ENCODE measurements at places on chromosomes 16 and 17.
A peak's percentile ranks its signal among the peaks of the same experiment; 100 is the strongest.

GRCh38 chr17:77819497-77819896 is 139.0 kb upstream of the TNRC6C start:
- DNase-seq, result no peak

- peak; percentile 89 for DNase-seq
Measured at GRCh38 chr17:45149037-45149668, 878 bp downstream of the HEXIM1 start.

- no peak for DNase-seq
Measured at GRCh38 chr17:79926142-79926604, 86.9 kb upstream of the CBX4 start.

DNA sequence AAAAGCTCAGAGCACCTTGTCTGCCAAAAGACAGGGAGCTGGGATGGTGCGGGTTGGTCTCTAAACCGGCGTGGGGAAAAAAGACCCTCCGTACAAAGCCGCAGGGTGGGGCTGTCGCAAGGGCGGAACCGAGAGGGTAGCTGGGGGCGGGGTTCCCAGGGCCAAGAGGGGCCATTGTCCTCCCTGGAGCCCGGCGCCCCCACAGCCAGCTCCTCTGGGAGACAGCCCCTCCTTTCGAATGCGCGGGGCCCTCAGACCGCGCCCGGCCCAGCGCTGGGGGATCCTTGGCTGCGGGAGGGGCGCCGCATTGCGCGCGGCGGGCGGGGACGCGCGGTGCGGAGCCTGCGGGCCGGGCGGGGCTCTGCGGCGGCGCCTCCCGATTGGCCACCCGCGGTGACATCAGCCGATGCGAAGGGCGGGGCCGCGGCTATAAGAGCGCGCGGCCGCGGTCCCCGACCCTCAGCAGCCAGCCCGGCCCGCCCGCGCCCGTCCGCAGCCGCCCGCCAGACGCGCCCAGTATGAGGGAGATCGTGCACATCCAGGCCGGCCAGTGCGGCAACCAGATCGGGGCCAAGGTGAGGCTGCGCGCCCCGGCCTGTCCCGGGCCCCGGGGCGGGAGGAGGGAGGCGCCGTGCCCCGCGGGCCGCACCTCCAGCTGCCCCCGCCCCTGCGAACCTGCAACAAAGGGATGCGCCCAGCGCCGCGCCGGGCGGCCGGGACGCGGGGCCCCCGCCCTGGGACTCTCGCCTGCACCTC is at the start of gene TUBB3:
Gene TUBB3 (plus strand): TSS at position 459 of the 756 bp plus-strand sequence. CDS start 60 bp downstream, at position 519.
- DNase-seq, result peak; percentile 97

DNA sequence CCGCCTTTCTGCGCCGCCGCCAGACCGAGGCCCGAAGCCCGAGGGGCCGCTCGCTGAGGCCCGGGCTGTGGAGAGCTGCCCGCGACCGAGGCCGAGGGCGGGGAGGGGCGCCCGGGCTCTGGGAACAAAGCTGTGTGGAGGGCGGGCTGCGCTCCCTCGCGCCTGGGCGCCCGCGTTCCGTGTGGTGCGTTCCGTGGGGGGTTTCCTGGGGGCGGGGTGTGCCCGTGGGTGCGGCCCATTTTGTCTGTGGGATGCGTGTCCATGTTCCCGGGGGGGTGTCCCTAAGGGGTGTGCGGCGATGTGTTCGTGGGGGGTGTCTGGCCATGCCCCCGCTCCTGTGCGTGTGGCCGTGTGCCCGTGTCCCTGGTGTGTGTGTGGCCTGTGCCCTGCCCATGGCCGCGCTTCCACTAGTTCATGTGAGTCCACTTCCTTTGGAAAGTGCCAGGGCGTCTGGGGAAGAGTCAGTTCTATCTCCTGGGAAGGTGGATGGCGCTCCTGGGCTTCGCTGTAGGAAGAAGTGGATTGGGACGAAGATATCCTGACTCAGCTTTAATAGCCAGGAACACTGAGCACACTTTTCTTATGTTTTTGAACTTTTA is 520 bp downstream of the JPT2 start:
- no peak for DNase-seq

DNA sequence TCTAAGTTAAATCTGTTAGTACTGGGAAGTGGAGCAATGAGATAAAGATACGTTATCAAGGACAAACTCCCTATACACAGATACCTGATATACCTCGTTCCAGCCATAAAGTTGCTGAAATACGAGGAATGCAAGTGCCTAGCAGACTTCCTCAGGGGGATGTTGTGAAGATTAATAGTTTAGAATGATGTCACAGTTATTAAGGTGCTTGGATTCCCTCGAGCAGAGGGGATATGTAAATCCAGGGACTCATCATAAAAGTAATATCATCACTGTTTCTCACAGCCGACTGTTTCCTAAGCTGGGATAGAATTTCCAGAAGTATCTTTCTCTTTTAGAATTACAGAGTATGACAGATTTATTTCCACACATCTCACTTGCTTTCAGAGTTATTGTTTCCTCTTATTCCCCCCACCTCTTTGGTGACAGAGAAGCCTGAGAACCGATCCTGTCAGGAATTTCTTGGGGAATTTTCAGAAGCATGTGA is 28.4 kb upstream of the ZFHX3 start:
- DNase-seq, result no peak

- DNase-seq, result no peak
Measured at GRCh38 chr17:14101976-14102375, 32.7 kb downstream of the COX10 start.

DNA sequence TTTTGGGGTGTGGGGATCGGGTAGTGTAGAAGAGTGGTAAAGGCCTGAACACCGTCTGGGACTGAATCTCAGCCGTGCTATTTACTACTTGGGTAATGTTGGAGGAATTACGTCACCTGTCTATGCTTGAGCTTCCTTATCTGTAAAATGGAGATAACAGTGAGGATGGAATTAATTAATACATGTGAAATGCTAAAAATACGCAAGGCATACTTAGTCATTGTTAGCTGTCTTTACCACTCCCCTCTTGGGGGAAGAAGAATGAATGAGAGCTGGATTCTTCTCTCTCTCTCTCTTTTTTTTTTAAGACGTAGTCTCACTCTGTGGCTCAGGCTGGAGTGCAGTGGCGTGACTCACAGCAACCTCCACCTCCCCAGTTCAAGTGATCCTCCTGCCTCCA is 41.1 kb upstream of the TANGO6 start:
- DNase-seq, result no peak

DNA sequence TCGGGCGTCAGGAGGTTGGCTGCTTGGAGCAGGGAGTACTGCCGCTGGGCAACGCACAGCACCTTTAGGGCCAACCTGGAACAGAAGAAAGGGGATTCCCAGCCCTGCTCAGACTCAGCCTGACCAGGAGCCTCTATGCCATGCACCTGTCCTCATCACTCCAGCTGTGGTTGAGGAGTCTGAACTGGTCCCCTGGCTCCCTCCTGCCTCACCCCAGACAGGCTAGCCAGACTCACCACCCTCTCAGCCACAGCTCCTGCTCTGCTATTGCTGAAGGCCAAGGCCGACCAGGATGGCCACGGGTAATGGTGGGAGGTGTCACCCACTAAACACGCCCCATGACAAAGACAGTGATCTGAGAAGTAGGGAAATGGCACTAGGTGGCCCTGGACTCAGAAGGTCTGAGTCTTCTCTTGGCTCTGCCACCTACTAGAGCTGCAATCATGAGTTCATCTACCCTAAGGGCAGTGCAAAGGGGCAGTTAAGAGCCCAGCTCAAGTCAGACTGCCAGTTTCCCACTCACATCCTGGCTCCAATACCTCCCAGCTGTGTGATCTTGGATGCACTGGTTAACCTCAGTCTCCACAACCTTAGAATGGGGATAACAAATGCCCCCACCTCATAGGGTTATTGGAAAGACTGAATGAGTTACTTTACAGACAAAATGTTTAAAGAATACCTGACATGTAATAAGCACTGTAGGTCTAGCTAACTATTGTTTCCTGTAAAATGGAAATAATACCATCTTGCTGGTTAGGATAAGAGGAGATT is 13.8 kb upstream of the GFAP start:
- DNase-seq, result no peak

GRCh38 chr16:84989749-84990620 is 21.4 kb downstream of the ZDHHC7 start:
- DNase-seq, result no peak

DNA sequence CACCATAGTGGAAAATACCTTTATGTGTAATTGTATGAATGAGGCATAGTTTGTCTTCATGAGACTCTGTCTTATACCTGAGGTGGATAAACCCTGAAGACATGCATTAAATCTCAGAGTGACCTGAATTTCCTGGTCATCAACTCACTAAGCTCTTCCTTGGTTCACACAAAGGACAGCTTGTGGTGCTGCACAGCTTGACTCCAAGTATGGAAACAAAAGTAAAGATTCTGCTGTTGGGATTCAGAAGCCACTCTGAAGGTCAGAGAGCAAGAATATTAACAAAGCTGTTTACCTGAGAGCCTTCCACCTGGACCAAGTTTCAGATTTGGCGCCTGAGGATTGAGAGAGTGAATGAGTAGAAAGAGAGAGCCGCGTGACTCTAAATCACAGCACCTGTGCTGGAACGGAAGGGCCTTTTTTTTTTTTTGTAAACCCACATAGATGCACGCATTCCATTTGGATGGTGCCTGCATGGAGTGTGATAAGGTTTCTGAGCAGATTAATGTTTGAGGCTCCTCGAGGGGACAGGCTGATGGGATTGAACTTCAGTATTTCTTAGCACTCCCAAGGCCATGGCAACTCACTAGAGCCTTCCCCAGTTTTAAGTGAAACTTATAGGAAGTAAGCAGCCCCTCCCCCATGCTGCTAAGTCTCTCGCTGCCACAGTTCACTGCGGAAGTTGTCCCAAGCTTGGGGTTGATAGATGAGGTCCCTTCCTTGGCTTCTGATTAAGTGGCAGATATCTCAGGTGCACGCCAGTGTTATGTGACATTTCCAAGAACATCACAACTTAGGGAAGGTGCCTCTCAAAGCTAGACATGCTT is 28.7 kb downstream of the CALB2 start:
- no peak for DNase-seq

GRCh38 chr17:48842746-48843145 is 11.9 kb downstream of the CALCOCO2 start:
- no peak for DNase-seq

DNA sequence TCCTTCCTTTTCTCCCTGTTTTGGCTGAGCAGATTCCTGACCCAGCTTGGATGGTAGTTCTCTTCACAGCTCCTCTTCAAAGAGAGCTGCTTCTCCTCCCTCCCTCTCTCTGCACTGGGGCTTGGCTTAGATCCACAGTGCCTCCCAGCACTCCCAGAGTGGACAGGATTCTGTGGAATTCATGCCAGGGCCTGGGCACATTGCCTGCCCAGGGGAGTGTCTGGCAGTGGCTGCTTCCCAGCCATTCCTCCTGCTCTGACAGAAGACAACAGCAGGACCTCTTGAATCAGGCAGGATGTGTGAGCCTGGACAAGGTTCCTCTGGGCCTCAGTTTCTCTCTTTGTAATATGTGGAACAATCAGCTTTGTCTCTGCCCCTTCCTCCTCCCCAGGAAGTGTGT is 4.5 kb upstream of the MMP28 start:
- peak; percentile 82 for DNase-seq

DNA sequence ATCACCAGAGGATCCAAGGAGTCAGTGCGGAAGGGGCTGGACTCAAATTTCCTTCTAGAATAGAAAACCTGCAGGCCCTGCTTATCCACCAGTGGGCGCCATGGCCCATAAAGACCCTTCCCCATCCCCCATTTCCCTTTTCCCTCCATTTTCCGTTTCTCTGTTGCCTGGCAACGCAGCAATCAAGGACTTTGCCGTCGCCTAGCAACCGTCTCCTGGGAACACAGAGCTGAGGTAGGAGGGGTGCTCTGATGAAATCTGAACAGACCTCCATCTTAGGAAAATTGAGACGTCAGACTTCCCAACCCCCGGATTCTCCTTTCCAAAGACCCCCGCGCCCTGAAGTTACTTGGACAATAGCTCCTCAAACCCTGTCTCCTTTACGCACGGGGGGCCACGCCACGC is 5.7 kb downstream of the DLG4 start:
- DNase-seq, result peak; percentile 86
